ENCODE measurements at places on chromosomes 16 and 17. TPM values are rescaled to one million over a fixed set of nuclear protein-coding genes. Genes with fewer than 3 reads are reported as not detected.
A peak's percentile ranks its signal among the peaks of the same experiment; 100 is the strongest.

DNA sequence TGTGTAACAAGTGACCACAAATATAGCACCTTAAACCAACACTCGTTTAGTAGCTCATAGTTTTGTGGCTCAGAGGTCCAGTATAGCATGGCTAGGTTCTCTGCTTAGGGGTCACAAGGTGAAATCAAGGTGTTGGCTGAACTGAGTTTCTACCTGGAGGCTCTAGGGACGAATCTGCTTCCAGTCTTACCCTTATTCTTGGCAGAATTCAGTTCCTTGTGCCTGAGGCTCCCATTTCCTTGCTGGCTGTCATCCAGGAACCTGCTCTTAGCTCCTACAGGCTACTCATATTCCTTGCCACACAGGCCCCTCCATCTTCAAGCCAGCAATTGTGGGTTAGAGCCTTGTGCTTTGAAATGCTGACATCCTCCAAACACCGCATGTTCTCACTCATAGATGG lies 212.3 kb upstream of the CDH13 start:
- H3K36me3 ChIP-seq, result no peaks in the 10 kb centered on the region
- no peaks in the 10 kb centered on the region for H3K27me3 ChIP-seq
- DNase-seq, result no peak
- no peak overlapping the region for H3K4me3 ChIP-seq
- H3K4me1 ChIP-seq, result no peaks in the 10 kb centered on the region

The CMTM4 gene
- 46.9 TPM for total RNA-seq

DNA sequence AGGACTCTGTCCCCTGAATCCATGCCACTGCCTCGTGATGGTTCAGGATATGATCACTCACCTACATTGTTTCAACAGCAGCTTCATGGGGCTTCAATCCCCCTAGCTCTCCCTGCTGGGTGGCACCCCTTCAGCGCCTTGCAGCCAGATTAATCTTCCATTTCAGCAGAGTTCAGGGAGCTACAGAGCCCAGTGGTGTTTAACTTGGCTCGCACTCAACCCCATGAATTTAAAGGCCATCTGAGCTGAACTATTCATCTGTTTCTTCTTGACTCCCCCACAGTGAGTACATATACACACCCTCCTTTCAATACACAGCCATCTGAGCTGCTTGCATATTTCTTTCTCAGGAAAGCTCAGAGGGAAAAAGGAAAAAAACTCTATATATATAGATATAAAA lies 202.8 kb upstream of the C16orf82 start:
- no peak overlapping the region for H3K4me3 ChIP-seq
- H3K36me3 ChIP-seq, result no peaks in the 10 kb centered on the region
- H3K27me3 ChIP-seq, result no peaks in the 10 kb centered on the region
- peak; percentile 44 for DNase-seq

- DNase-seq, result no peak
- H3K27ac ChIP-seq, result no peak overlapping the region
- H3K27me3 ChIP-seq, result no peaks in the 10 kb centered on the region
Measured at GRCh38 chr16:56895813-56896212, 30.8 kb downstream of the SLC12A3 start.

DNA sequence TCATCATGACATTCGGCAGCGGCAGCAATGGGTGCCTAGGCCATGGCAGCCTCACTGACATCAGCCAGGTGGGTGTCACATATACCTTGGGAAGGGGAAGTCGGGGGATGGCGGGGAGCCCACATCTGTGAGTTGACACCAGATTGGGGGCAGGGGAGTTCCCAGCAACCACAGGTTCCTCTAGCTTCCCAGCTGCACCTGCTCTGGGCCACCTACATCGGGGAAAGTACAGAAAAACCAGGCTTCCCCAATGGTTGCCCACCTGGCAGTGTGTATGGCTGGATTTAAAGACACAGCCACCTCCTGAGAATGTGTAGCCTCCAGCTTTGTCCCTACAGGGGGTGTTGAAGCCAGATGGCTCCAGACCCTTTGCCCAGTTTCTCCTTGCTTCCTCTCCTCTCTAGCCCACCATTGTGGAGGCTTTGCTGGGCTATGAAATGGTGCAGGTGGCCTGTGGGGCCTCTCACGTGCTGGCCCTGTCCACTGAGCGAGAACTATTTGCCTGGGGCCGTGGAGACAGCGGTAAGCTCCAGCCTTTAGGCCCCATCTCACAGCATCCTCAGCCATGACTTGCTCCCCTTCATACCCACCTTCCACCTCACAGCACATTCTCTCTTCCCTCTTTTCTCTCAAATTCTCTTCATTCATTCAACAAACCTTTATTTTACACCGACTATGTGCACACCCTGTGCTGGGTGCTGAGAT lies 5.0 kb upstream of the TRAF4 start:
- H3K4me1 ChIP-seq, result peaks cover 5% of the 10 kb centered on the region
- no peak for DNase-seq
- no peak overlapping the region for H3K27ac ChIP-seq
- peaks cover 3% of the 10 kb centered on the region for H3K36me3 ChIP-seq
- H3K27me3 ChIP-seq, result no peaks in the 10 kb centered on the region

GRCh38 chr17:78716814-78717393 lies 65.2 kb downstream of the CYTH1 start:
- H3K4me1 ChIP-seq, result peaks cover 38% of the 10 kb centered on the region
- DNase-seq, result peak; percentile 81
- H3K27ac ChIP-seq, result peak overlapping the region; percentile 57
- H3K36me3 ChIP-seq, result no peaks in the 10 kb centered on the region
- H3K27me3 ChIP-seq, result no peaks in the 10 kb centered on the region

The TEN1 gene
- total RNA-seq, result 20.9 TPM

The TBC1D28 gene
- not detected for total RNA-seq
